ENCODE measurements at places on chromosomes 13 and 19. TPM values are rescaled to one million over a fixed set of nuclear protein-coding genes. Genes with fewer than 3 reads are reported as not detected.

The TRAPPC5 gene
- 56.1 TPM for total RNA-seq

The MYPOP gene
- 4.2 TPM for total RNA-seq

The RASL11A gene
- total RNA-seq, result 2.6 TPM

The TMPRSS9 gene
- total RNA-seq, result not detected

All from smooth muscle cell of the umbilical artery (primary cell).